ENCODE measurements at places on chromosomes 7 and 10. TPM values are rescaled to one million over a fixed set of nuclear protein-coding genes. Genes with fewer than 3 reads are reported as not detected.

NPC1L1 gene
- not detected for total RNA-seq

GRCh38 chr7:131869169-131869844 is 312.9 kb upstream of the PODXL start:
- no peaks in the 10 kb centered on the region for H3K36me3 ChIP-seq
- no peak overlapping the region for H3K27ac ChIP-seq
- no peak for DNase-seq
- H3K4me1 ChIP-seq: no peaks in the 10 kb centered on the region

DNA sequence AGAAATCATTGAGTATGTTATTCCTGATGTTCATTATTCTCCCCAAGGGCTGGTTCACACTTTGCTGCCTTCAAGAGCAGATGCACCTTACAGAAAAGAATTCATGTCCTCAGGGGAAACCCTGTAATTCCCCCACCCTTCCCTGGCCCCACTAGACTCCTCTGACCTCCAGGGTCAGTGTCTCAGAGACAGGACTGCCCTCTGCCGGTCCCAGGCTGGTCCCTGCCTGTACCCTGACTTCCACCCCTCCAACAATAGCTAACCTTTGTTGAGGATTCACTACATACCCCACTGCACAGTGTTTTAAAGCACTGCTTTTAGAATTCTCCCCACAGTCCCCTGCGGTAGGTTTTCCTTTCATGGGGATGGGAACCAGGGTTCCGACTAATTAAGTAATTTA is 4.4 kb upstream of the SEPHS1 start:
- peaks cover 32% of the 10 kb centered on the region for H3K4me1 ChIP-seq
- H3K27me3 ChIP-seq: peaks cover 13% of the 10 kb centered on the region
- peak overlapping the region; percentile 1 for H3K27ac ChIP-seq
- no peaks in the 10 kb centered on the region for H3K36me3 ChIP-seq

- peak overlapping the region; percentile 13 for H3K27ac ChIP-seq
- no peaks in the 10 kb centered on the region for H3K27me3 ChIP-seq
- H3K36me3 ChIP-seq: peaks cover 21% of the 10 kb centered on the region
- no peak for DNase-seq
- H3K4me1 ChIP-seq: peaks cover 19% of the 10 kb centered on the region
Observed at GRCh38 chr7:37150180-37150579, 298.5 kb downstream of the ELMO1 start.

LBX1 gene
- not detected for total RNA-seq

SCART1 gene
- total RNA-seq: 1.5 TPM

MBL2 gene
- total RNA-seq: not detected

Data from activated T-helper 1 cell treated with anti-CD3 and anti-CD28 coated beads, Interleukin-12 subunit alpha, Interleukin-12 subunit beta, Interleukin-2, Interleukin-4 antibody, amounts not matched to agents 30 ng/mL and 10 ng/mL and 1 ng/mL, durations not matched to agents 14 hours and 24 hours and 36 hours (primary cell).